ENCODE measurements at places on chromosomes 4 and X.

DNA sequence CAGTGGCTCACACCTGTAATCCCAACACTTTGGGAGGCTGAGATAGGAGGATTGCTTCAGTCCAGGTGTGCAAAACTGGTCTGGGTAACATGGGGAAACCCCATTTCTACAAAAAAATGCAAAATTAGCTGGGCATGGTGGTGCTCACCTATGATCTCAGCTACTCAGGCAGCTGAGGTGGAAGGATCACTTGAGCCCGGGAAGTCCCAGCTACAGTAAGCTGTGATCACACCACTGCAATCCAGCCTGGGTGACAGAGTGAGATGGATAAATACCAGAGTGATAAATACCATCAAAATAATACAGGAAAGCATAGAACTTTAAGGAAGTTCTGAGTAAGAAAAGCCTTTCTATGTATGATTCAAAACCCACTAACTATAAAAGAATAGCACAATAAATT is 52.8 kb downstream of the LRBA start:
- no peak for DNase-seq

GRCh38 chrX:21943460-21944135 is 3.1 kb downstream of the SMS start:
- DNase-seq: no peak

DNA sequence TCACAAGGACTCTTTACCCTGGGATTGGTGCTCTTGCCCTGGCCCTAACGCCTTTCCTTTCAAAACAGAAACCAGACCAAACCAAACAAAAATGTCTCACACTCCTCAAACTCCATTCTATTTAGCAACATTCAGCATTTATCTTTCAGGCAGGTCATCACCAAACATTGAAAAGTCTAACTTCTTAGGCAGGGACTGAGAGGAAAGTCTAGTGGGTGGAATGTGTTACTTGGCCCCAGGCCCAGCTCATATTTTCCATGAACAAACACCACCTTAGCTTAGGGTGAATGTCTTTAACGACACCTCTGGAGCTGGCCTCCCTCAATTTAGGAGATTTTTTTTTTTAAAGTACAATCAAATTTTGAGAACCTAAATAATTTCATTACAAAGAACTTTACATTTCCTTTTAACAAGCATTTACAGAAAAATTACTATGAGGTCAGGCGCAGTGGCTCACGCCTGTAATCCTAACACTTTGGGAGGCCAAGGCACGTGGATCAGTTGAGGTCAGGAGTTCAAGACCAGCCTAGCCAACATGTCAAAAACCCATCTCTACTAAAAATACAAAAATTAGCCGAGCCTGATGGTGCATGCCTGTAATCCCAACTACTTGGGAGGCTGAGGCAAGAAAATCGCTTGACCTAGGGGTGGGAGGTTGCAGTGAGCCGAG is 10.2 kb upstream of the N4BP2 start:
- DNase-seq: peak; percentile 8

GRCh38 chr4:26717332-26717731 is 133.4 kb downstream of the TBC1D19 start:
- DNase-seq: no peak

DNA sequence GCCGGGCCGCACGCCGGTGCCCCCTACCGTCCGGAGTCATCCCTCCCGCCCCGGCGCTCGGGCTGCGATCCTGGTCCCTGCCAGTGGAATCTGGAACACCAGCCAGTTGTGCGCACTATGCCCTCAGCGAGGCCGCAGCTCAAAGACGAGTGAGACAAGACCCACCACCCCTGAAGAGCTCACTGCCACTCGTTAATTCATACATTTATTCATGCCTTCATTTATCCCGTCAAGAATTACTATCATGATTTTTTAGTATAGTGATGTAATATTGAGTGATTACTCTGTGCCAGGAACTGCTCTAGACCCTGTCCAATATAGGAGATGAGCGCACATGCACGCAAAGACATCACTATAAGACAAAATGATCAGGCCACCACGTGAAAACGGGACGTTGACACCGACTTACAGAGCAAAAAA is 247 bp upstream of the PPA2 start:
- peak; percentile 72 for DNase-seq

- no peak for DNase-seq
These were observed 13.1 kb downstream of the PDGFC start for GRCh38 chr4:156958276-156959074.

- DNase-seq: peak; percentile 33
These were observed 93.3 kb downstream of the ANXA3 start for GRCh38 chr4:78644744-78645330.

- DNase-seq: no peak
These were observed 35.8 kb downstream of the AMELX start for GRCh38 chrX:11329021-11329420.

- no peak for DNase-seq
These were observed 60.4 kb downstream of the CAMK2D start for GRCh38 chr4:113701169-113701568.

GRCh38 chr4:113322736-113323135 is 273.3 kb downstream of the ANK2 start:
- no peak for DNase-seq

DNA sequence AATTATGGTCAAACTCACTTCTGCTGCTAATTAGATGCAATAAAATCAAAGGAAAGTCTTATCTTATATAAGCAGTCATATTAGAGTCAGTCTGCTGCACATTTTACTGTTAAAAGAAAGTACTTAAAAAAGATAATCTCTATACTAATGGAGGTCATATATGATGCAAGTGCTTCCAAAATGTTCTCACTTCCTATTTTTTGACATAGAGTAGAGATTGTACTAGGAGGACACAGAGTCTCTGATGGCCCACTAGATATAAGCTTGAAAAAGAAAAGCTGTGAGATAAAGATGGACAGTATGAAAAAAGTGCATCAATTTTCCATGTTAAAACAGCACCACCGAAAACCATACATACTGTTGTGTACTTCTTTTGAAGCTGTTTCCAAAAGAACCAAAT is 196.9 kb downstream of the KLHL13 start:
- DNase-seq: no peak

- no peak for DNase-seq
These were observed 6.5 kb upstream of the JAKMIP1 start for GRCh38 chr4:6206771-6207290.

DNA sequence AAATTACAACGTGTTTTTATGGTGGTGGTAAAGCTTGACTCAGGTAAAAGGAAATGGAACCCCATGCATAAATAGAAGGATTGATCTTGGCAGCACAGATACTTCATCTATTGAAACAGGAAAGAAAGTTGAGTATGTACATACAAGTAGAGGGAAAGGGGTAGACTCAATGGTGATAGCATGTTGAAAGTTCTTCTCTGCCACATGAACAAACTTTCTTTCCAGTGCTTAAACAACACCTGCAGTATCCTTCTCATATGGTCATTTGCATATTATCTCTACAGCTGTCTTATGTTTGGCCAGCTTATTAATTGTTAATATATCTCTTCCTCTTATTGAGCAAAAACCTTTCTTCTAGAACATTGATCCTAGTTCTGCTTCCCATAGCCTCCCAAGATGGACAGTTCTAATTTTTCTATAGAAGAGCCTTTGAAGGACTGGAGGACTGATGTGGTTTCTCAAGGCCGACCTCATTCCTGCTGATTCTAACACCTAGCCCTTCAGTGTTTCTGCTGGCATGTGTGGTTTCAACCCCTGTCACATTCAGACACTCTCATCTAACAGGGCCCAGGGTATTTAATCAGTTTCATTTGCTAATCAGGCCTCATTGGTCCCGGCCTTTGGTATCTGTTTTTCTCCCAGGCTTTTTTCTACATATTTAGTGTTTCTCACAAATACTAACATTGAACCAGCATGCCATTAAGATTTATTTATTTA is 108.1 kb upstream of the SPRY1 start:
- no peak for DNase-seq

- DNase-seq: no peak
These were observed 221.3 kb downstream of the STIM2 start for GRCh38 chr4:27081675-27082586.

GRCh38 chrX:15497865-15498264 is 2.7 kb upstream of the BMX start:
- DNase-seq: peak; percentile 34
